ENCODE measurements at places on chromosomes 6 and 20. TPM values are rescaled to one million over a fixed set of nuclear protein-coding genes. Genes with fewer than 3 reads are reported as not detected.

The TPD52L2 gene
- 44.1 TPM for total RNA-seq

DNA sequence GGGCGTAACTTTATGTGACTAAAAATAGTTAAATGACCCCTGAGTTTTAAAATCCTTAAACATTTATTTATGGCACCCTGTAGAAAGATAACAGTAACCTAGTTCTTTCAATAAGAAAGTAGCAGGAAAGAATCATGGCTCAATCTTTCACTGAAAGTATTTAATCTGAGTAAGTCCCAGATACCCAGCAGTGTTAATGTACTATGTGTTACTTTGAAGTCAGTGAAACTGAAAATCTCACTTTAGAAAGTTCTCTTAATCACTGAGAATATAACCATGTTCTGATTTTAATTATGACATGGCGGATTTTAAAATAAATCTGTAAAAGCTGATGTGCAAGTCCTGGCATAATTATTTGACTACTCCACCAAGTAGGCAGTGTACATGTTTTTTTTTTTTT lies 8.1 kb upstream of the HEY2 start:
- H3K27me3 ChIP-seq: no peaks in the 10 kb centered on the region
- no peak overlapping the region for H3K27ac ChIP-seq
- no peak overlapping the region for H3K4me3 ChIP-seq
- no peaks in the 10 kb centered on the region for H3K36me3 ChIP-seq

- DNase-seq: no peak
- H3K4me3 ChIP-seq: no peak overlapping the region
- H3K27me3 ChIP-seq: no peaks in the 10 kb centered on the region
- H3K4me1 ChIP-seq: no peaks in the 10 kb centered on the region
These were observed 17.6 kb upstream of the NT5DC1 start for GRCh38 chr6:116083052-116083451.

DNA sequence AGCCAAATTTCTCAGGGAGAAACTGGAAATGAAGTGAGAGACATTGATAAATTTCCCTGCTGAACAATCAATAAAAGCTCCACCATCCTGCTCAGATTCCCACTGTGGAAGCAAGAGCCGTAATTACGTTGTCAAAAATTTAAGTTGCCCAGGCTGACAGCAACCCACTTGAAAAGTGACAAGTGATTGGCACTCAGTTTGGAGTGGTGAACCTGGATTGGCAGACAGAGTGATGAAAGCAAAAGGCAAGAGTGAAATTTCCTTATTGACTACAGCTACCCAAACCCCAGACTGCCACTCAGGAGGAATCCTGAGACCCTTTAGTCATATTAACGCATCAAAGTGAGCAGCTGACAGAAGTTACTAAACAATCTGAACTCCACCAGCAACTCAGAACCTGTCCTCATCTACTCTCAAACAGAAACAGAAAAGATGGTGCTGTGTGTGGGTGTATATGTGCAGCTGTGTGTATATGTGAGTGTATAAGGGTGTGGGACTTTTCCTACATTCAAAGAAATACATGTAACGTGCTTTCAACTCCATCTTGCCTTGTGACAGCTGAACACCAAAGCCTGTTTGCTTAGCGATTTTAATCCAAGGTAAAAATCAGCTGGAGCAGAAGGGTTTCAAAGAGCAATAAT lies 157.4 kb downstream of the PKHD1 start:
- no peak overlapping the region for H3K27ac ChIP-seq
- no peaks in the 10 kb centered on the region for H3K27me3 ChIP-seq
- H3K4me3 ChIP-seq: no peak overlapping the region
- H3K4me1 ChIP-seq: no peaks in the 10 kb centered on the region
- H3K36me3 ChIP-seq: no peaks in the 10 kb centered on the region
- DNase-seq: no peak

DNA sequence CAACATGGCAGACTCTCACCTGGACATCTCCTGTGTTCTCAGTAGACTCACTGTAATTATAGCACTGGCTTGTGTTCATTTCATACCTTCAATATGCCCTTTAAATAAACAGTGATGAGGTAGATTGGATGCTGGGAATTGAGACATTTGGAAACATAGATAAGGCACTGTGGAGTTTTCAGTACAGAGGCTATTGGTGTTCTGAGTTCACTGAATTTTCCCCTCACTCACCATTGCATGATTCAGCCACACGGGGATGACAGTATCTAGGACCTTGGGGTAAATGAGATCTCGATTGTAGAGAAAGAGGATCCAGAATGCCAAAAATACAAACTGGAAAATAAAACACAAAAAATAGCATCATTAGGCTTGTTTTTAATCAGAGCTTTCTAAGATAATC lies 12.6 kb downstream of the ADTRP start:
- H3K4me3 ChIP-seq: no peak overlapping the region
- no peaks in the 10 kb centered on the region for H3K36me3 ChIP-seq
- H3K27me3 ChIP-seq: no peaks in the 10 kb centered on the region
- no peak overlapping the region for H3K27ac ChIP-seq
- H3K4me1 ChIP-seq: no peaks in the 10 kb centered on the region

DNA sequence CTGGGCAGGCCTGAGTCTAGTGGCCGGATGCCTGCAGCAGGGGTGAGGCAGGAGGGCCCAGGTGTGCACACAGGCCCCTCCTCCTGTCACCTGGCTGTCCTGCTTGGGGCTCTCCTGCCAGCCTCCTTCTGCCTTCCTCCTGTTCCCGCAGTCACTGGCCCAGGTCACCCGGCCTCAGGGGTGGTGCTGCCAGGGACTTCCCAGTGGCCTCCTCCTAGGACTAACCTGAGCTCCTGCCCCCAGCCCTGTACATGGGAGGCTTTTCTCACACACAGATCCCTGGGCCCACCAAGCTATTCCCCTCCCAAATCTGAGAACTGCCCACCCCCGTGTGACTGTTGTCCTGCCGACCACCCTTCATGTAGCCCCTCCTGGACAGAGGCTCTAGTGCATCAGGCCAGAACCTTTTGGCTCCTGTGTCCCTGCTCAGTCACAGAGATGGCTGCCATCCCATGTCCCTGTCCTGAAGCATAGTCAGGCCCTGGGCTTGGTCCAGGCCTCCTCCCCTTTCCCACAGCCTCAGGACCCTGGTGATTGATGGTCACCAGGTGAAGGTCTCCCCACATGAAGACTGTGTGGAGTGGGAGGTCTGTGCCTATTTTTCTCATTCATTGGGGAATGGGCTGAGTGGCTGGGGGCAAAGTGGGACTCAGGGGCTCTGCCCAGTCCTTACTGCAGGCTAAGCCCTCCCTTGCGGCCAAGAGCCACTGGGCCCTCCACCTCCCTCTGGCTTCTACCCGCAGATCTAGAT lies 1.1 kb upstream of the ULBP1 start:
- no peaks in the 10 kb centered on the region for H3K36me3 ChIP-seq
- H3K27me3 ChIP-seq: peaks cover 20% of the 10 kb centered on the region
- H3K4me3 ChIP-seq: no peak overlapping the region

DNA sequence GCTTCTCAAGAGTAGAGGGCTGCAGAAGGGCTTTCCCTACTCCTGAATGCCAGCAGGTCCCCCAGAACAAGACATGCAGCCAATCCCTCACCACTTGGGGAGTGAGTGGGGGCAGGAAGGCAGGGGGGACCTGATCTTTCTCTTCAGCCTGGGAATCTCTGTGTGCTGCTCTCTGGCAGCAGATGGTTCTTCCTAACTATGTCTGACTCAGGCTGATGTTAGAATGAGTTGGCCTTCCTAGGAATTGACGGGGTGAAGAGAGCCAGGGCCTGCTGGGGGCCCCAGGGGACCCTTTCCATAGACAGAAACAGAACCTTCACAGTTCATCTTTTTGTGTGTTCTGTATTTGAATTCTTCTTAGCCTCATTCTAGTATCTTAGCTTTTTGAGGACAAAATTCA lies 29.0 kb upstream of the TCP11 start:
- H3K27me3 ChIP-seq: no peaks in the 10 kb centered on the region
- DNase-seq: no peak
- no peaks in the 10 kb centered on the region for H3K36me3 ChIP-seq

DNA sequence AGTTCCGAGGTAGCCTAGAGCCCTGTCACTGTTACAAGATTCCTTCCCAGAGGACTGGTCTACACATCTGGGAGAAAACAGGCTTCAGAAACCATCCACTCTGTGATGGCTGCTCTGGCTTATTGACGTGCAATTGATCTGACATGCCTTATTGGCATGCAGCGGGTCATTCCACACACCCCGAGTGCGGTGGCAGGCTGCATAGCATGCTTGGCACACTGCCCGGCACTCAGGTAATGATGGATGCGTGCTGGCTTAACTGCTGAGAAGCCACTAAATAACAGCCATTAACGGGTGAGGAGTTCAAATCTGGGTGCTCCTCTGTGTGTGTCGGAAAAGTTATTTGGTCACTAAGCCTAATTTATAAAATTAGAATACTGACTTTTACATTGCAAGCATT lies 67.9 kb upstream of the CDH4 start:
- H3K27me3 ChIP-seq: peaks cover 2% of the 10 kb centered on the region
- no peaks in the 10 kb centered on the region for H3K36me3 ChIP-seq
- no peak overlapping the region for H3K27ac ChIP-seq
- no peaks in the 10 kb centered on the region for H3K4me1 ChIP-seq

DNA sequence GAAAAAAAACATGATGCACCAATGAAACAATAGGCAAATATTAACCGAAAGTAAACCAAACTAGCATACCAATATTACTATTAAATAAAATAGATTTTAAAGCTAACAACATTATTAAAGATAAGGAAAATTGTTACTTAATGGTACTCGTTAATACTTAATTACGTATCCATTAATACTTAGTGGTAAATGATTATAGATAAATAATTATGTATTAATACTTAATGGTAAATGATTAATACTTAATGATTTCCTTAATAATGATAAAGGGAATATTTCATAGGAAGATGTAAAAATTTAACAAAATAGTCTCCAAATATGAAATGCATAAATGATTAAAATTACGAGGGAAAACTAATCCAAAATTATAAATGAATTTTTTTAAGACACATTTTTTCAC lies 278.9 kb downstream of the PHACTR1 start:
- no peak overlapping the region for H3K27ac ChIP-seq
- no peaks in the 10 kb centered on the region for H3K4me1 ChIP-seq
- no peaks in the 10 kb centered on the region for H3K27me3 ChIP-seq
- H3K4me3 ChIP-seq: no peak overlapping the region
- H3K36me3 ChIP-seq: no peaks in the 10 kb centered on the region

- H3K27ac ChIP-seq: no peak overlapping the region
- no peak overlapping the region for H3K4me3 ChIP-seq
- no peaks in the 10 kb centered on the region for H3K36me3 ChIP-seq
- no peaks in the 10 kb centered on the region for H3K27me3 ChIP-seq
These were observed 132.4 kb upstream of the STXBP5 start for GRCh38 chr6:147071776-147072175.

DNA sequence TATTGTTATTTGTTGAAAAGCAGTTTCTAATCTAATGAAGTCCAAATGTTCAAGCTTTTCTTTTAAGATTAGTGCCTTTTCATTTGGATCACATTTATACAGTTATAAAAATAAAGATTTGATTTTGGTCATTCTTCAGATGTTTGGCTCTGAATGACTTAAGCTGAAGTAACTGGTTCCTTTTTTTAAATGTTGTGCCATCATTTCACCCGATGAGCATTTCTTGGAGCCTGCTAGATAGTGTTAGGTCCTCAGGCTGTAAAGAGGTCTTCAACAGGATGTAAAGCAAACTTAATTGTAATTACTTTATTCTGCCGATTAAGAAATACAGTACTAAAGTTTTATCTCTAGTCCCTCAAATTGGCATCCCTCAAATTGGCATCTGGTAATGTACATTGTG lies 41.2 kb upstream of the ASIP start:
- H3K4me3 ChIP-seq: no peak overlapping the region
- no peaks in the 10 kb centered on the region for H3K36me3 ChIP-seq
- H3K27ac ChIP-seq: no peak overlapping the region
- DNase-seq: no peak
- no peaks in the 10 kb centered on the region for H3K27me3 ChIP-seq
